ENCODE measurements at places on chromosomes 1 and 21.
A peak's percentile ranks its signal among the peaks of the same experiment; 100 is the strongest.

DNA sequence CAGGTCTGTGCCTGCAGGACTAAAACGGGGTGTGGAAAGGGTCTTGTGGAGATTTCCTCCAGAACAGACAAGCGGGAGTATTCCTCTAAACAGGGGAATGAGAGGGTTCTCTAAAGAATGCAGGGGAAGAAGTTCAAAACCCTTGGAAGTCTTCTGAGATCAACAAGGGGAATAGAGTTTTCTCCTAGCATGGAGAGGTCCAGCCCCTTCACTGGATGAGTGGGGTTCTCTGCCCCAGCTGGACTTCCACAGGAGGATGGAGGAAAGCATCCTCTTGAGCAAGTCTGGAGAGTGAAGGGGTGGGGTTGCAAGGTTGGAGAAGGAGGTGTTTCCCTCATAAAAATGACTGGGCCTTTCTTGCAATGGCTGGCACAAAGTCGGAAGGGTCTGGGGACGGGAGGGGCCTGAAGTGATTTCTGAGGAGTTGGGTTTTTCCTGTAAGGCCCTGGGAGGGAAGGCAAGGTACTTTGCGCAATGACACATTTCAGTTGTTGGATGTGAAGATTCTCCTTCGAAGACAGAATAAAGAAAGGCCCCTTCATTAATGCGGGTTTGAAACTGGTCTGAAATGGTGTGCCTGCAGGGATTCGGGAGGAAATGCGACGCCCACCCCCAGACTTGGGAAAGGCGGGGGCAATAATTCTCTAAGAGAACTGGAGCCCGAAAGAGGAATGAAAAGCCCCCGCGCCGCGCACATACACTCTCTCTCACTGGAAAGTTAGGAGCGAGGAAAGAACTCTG is 884 bp downstream of the SPATA6 start:
- DNase-seq, result no peak

DNA sequence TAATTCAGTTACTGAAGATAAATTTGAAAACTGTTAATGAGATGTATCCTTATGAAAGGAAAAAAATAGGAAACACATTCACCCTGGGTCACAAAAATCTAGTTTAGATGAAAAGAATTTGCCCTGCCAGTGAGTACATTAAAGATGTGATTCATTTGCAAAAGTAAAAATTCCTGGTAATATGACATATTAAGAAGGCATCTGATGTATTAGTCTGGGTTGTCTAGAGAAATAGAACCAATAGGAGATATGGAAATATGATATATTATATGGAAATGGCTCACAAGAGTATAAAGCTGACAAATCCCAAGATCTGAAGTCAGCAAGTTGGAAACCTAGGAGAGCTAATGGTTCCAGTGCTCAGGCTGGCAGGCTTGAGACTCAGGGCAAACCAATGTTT is 153.8 kb downstream of the MRPL39 start:
- no peak for DNase-seq

- DNase-seq, result peak; percentile 63
These were observed at the start of gene FMN2 for GRCh38 chr1:240091614-240092300. TSS of gene FMN2 (plus strand) at chr1:240091883. CDS start at chr1:240092110, 227 bp downstream.

DNA sequence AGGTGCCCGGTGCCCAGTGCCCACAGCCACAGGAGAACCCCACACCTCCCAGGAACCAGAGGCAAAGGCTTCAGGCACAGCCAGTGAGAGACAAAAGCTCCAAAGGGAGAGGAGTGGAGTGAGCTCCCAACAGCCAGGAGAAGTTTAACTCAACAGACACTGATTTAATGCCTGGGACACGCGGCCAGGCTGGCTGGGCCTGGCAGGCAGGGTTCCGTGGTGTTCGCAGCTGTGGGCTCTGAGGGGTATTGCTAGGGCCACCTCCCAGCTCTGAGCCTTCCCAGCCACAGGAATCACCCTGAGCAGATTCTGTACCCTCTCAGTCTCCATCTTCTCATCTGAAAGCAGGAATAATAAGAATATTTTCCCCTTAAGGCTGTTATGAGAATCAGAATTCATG is 222.5 kb downstream of the NPHP4 start:
- no peak for DNase-seq

- DNase-seq, result no peak
These were observed 37.3 kb upstream of the COL6A2 start for GRCh38 chr21:46060596-46061061.

GRCh38 chr1:212987702-212988322 is 27.9 kb downstream of the ANGEL2 start:
- no peak for DNase-seq

- DNase-seq, result no peak
These were observed at the start of gene CLCA2 for GRCh38 chr1:86423873-86424272. TSS of gene CLCA2 (plus strand) at chr1:86424171. CDS start at chr1:86424248, 77 bp downstream.

- DNase-seq, result no peak
These were observed 54.5 kb upstream of the GADD45A start for GRCh38 chr1:67630438-67631045.

DNA sequence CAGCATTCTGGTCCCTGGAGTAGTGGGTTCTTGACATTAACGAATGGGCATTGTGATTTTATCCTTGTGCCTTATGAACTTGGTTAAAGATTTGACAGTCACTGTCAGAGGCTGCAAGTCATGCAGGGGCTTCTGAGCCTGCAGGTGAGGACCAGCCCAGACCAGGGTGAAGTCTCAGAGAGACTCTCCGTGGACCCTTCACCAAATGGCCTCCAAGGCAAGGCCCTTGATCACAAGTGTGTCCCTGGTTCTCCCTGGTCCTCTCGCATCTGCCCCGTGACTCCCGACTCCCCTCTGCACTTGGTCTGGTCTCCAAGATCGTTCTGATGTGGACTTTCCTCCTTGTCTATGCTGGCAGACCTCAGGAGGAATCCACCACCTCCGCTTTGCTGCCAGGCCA is 476.5 kb upstream of the VAMP3 start:
- DNase-seq, result no peak

GRCh38 chr21:45401916-45402900 is 2.8 kb upstream of the COL18A1 start:
- no peak for DNase-seq

GRCh38 chr1:27555700-27556424 is 48.1 kb downstream of the AHDC1 start:
- DNase-seq, result peak; percentile 62

- DNase-seq, result no peak
These were observed 115.7 kb downstream of the RGL1 start for GRCh38 chr1:183920651-183921050.

DNA sequence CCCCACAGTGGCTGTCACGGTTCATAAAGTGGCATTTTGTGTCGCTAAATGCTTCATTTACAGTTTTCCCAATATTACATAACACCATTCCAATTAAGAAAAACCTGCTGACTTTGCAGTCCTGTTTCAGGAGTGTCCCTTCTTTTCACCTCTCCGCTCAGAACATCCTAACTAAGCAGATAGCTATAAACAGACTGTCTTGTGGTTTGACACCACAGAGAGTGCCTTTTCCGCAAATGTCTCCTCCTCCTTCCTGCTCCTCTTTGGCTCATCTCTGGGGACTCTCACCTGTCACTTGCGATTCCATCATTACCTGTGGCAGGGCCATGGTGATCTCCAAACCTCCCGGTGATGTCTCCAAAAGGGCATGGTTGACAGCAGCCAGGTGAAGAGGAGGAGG is 119.0 kb downstream of the CNIH3 start:
- DNase-seq, result no peak

DNA sequence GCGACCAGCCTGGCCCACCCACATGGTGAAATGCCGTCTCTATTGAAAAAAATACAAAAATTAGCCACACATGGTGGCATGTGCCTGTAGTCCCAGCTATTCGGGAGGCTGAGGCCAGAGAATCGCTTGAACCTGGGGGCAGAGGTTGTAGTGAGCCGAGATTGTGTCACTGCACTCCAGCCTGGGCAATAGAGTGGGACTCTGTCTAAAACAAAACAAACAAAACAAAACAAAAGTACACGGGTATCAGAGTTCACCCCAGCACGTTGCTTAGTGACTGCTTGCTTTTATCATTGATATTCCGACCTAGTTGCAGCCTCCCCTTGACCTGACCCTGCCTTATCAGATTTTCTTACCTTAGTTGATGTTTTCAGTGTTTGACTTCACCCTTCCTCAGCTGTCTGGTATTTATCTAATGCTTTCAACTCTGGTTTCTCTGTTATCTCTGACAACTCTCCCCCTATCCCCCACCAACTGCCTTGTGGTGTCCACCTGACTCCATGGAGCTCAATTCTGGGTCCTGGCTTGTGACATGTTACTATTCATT is 5.1 kb downstream of the TLCD4 start:
- DNase-seq, result peak; percentile 27

DNA sequence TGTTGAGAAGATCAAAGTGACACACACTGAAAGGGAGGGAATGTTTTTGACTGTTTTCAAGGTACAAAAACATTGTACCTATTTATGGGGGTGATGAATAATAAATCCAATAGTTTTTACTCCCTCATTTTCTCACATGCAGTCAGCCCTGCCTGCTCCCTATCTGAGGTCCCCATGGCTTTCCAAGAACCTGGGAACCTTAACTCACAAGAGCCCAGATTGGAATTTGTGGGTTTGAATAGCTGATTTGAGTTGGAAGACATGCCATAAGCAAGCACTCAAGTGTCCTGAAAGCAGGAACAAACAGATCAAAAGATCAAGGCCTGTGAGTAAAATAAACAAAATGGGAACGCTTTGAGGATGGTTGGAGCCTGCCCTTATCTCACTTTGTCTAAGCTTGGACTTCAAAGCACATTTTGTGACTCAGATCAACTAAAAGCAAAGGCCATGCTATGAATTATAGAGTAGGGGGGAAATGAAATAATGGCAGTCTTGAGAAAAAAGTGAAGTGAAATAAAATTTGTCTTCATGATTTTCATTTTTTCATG is 136.6 kb downstream of the LYPLAL1 start:
- DNase-seq, result peak; percentile 26

DNA sequence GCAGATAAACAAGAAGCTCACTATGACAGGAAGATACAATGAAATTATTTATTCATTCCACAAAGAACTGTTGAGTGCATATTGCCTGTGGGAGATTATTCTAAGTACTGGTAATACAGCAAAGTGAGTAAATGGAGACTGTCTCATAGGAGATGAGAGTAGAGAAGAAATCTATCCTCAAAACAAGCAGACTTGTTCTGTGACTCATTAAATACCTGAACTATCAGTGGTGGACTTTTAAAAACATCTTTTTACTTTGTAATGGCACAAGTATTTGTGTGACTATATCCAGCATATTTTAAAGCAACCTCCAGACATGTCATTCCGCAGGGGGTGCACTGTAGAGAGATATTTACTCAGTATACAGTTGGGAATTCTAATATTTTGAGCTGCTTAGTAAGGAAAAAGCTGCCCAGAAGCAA is 259.2 kb downstream of the FMN2 start:
- DNase-seq, result no peak

- peak; percentile 39 for DNase-seq
These were observed 69.7 kb downstream of the CC2D1B start for GRCh38 chr1:52296345-52296744.

DNA sequence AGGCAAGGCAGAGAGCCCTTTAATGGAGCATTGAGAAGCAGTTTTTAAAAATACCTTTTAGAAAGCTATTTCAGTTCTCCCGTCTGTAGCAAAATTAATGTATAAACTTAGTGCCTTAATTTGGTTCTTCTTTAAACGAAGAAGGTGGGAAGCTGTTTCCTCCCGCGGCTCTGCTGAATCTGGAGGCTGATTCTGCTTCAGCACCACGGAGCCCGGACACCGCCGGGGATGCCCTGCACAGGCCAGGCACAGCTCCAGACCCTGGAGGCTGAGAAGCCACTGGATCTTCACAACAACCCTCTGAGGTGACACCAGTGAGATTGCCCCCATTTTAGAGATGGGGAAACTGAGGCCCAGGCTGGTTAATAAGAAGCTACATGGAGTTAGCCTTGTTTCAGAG is 175.8 kb upstream of the VAMP3 start:
- no peak for DNase-seq

GRCh38 chr1:19254416-19254815 is 2.8 kb downstream of the MRTO4 start:
- DNase-seq, result no peak

DNA sequence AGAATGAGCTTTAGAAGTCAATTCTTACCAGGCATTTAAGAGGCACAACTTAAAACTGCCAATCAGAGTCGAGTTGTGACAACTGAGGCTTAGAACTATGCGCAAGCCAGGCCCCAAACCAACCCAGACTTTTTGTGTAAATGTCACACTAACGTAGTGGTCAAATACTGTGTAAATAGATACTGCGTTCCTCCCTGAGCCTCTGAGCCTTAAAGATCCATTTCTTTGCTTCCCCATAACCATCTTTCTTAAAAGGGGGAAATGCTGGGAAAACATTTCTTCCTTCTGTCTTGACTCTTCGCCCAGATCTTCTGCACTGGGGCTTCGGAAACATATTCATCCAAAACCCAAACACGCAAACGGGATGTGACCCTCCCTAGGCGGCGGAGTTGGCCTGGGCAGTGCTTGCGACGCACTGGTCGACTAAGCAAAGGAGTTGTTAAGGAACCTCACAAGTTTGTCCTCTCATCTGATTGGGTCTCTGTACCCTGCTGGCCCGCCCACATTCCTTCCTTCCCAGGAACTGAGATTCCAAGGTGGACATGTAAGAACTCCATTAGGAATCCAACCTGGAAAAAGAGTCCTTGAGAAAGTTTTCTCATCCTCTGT is 2.6 kb downstream of the ADAMTS5 start:
- DNase-seq, result peak; percentile 73

DNA sequence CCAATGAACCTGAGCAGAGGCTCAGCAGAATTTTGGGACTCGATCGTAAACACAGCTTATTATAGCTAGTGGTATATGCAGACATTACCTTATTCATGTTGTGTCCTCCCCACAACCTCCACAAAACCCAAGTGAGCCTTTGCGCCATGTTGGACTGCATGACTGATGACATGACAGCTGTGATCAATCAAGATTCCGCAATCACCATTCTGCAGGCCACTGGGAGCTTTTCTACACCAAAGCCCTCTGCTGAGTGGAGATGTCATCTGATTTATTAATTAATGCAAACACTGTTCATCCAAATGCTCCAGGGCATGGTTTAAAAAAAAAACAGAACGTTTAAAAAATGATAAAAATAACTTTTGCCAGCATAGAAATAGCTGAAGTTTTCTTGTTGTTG is 7.9 kb upstream of the SRP9 start:
- DNase-seq, result no peak

- no peak for DNase-seq
These were observed 48.2 kb downstream of the TBX19 start for GRCh38 chr1:168328731-168329364.

- DNase-seq, result no peak
These were observed 51.1 kb downstream of the AGPAT3 start for GRCh38 chr21:43916076-43916475.

GRCh38 chr1:247273013-247273412 is 17.1 kb downstream of the VN1R5 start:
- DNase-seq, result peak; percentile 71

DNA sequence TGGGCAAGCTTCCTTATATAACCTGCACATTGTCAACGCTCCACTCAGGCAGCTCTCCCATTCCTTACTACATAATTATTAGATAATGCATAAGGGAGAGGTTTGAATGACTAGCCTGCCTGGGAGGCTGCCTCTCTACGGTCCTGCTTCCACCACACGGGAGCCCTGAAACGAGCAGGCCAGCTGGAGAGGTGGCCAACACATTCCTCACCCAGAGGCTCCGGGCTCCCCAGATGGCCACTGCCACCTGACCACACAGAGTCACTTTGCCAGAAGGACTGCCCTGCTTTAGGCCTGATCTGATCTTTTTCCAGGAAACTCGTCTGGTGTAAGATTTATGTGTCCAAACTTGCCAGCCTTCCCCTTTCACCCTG is 27.9 kb downstream of the HIVEP3 start:
- no peak for DNase-seq

GRCh38 chr21:46017148-46017547 is 35.6 kb downstream of the COL6A1 start:
- no peak for DNase-seq

GRCh38 chr1:14263225-14263624 is 335.3 kb upstream of the KAZN start:
- DNase-seq, result no peak

Data from ELF-1 (cell line).